ENCODE measurements at places on chromosomes 11 and 22.

- peaks cover 43% of the 10 kb centered on the region for H3K4me1 ChIP-seq
- no peak overlapping the region for H3K4me3 ChIP-seq
- no peaks in the 10 kb centered on the region for H3K27me3 ChIP-seq
- no peak for DNase-seq
- peak overlapping the region; percentile 16 for H3K27ac ChIP-seq
- no peaks in the 10 kb centered on the region for H3K36me3 ChIP-seq
These were observed 17.1 kb downstream of the PCF11 start for GRCh38 chr11:83174008-83174407.

DNA sequence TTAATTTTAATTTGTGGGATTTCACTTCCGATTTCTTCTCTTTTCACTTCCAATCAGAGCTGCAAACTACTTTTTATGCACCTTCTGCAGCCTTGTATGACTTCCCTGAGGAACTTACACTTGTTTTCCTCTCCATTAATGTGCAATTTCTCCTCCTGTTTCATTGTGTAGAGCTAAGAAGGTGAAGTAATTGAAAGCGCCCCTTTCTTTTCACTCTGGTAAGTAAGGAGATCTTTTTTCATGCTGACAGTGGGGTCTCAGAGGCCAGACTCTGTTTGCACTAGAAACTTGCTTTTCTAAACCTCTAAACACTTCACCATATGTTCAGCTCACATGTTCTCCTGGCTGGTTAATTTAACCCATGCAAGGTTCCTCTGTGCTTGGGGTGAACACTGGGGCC lies 117.0 kb downstream of the FANCF start:
- H3K27ac ChIP-seq: no peak overlapping the region
- H3K4me3 ChIP-seq: no peak overlapping the region
- no peaks in the 10 kb centered on the region for H3K27me3 ChIP-seq
- no peak for DNase-seq

- peak overlapping the region; percentile 63 for H3K27ac ChIP-seq
- no peak for DNase-seq
- H3K27me3 ChIP-seq: no peaks in the 10 kb centered on the region
- no peak overlapping the region for H3K4me3 ChIP-seq
These were observed 97.7 kb upstream of the TP53I11 start for GRCh38 chr11:45048313-45048841.

DNA sequence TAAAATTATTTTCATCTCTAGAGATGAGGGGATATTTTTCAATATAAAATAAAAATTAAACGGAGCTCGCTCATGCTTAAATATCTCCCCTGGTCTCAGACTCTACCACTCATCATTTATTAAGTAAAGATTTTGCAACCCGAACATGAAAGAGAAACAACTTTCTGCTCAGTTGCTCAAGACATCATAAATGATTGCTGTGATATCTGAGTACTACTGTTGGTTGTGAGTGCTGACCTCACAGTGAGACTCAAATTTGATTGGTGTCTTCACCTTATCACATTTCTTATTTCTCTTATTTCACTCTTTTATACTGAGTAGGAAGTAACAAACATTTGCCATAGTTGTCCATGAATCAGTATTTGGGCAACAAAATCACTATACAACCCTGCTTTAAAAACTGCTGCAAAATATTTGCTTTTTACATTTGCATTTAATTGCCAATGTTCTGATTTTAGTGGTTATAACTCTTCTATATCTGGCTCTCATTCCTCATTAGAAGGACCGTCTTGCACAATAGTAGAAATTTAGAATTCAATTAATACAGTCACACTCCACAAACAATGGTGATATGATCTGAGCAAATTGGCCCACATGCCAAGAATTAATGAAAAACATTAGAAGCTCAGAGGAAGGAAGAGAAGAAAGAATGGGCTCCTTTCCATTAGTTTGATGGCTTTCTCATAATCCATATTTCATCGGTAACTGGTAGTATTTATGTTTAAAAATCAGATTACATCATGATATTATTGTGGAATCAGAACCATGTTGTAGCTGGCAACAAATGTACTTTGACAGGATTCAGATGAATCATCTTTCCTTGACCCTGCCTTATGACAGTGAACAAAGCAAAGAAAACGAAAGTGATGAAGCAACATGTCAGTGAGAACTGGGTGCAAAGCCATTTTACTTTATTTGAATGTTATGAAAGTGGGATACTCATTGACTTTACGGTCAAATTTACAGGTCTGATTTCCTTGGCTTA lies 973.6 kb upstream of the TENM4 start:
- no peaks in the 10 kb centered on the region for H3K27me3 ChIP-seq
- H3K36me3 ChIP-seq: no peaks in the 10 kb centered on the region
- DNase-seq: no peak
- H3K27ac ChIP-seq: no peak overlapping the region

GRCh38 chr11:123973816-123974215 lies 3.8 kb downstream of the OR10S1 start:
- no peaks in the 10 kb centered on the region for H3K4me1 ChIP-seq
- no peak for DNase-seq
- H3K4me3 ChIP-seq: no peak overlapping the region
- no peaks in the 10 kb centered on the region for H3K27me3 ChIP-seq
- H3K27ac ChIP-seq: no peak overlapping the region
- no peaks in the 10 kb centered on the region for H3K36me3 ChIP-seq

GRCh38 chr11:118321386-118322082 lies 17.0 kb downstream of the CD3E start:
- H3K27me3 ChIP-seq: peaks cover 2% of the 10 kb centered on the region
- H3K4me1 ChIP-seq: no peaks in the 10 kb centered on the region
- H3K36me3 ChIP-seq: no peaks in the 10 kb centered on the region
- no peak overlapping the region for H3K27ac ChIP-seq

All from gastrocnemius medialis (tissue), 4 donors.